ENCODE measurements at places on chromosomes 3 and 15.

GRCh38 chr3:73548436-73548835 is 76.3 kb downstream of the PDZRN3 start:
- no peak for DNase-seq

GRCh38 chr15:60761505-60761845 is 282.5 kb upstream of the ICE2 start:
- no peak for DNase-seq

GRCh38 chr15:100133001-100133400 is 208.8 kb downstream of the ADAMTS17 start:
- DNase-seq: no peak

- DNase-seq: no peak
Measured at GRCh38 chr3:54746722-54747121, 181.1 kb downstream of the LRTM1 start.

DNA sequence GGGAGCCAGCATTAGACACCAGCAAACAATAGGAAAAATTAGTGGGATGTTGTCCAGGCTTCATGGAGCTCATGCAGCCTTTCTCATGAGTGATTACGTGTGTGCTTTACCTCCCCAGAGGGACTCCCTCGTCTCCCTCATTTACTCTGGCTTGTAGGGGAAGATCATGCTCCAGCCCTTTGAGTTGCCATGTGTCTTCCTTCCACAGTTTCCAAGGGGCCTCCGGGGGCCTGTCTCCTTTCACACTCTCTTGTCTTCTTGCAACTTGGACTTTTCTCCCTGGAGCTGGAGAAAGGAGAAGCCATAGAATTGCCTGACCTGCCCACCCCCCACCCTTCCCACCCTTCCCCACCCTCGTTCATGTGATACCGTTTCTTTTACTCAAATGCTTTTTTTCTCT is 98.7 kb downstream of the FAM43A start:
- DNase-seq: no peak

GRCh38 chr15:62894322-62895085 is 148.0 kb upstream of the TPM1 start:
- no peak for DNase-seq

- DNase-seq: no peak
Measured at GRCh38 chr3:58066842-58067241, 58.6 kb downstream of the FLNB start.

DNA sequence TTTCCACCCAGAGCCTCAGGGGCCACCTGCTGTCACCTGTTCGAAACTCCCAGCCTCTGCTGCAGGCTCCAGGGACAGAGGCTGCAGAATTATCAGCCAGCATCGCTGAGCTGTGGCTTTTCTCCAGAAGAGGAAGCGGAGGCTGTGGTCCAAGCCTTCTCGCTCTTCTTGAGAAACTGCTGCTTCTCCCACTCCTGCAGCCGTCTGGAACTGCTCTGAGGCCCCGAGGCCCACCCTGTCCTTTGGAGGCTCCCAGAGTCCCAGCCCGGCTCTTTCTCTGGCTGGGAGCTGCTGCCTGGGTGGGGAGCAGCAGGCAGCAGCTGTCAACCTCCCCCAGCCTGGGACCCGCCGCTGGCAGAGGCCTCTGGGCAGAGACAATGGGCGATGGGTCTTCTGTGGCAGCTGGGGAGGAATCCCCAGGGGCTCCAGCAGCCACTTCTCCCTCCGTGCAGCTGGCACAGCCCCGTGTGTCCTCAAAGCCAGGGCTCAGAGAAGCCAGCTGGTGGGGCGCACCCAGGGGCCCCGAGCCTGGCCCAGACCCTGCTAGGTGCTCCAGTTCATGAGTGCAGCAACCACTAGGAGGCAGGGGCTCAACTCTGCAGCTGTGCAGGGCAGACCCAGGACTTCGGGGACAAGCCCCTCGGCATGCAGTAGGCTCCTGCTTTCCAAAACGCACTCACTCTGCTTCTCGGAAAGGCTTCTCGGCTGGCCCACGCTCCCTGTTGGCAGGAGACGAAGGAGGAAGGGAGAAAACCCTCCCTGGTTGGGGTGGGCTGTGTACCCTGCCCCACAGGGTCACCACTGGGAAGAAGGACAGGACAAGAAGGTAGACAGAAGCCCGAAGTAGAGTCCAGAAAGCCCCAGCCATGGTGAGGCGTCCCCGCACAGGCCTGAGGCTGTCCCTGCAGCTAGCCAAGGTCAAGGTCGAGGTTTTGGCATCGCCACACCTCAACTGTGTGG is 49.9 kb upstream of the FURIN start:
- no peak for DNase-seq

DNA sequence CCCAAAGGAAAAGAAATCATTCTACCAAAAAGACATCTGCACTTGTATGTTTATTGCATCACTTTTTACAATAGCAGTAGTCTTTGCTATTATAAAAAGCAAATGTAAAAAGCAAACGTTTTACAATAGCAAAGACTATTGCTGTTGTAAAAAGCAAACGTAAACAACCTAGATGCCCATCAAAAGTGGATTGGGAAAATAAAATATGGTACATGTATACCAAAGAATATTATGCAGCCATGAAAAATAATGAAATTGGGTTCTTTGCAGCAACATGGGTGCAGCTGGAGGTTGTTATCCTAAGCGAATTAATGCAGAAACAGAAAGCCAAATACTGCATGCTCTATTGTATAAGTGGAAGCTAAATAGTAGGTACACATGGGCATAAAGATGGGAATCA is 97.3 kb upstream of the ZBTB20 start:
- DNase-seq: no peak

GRCh38 chr15:79283252-79284048 is 928 bp downstream of the ANKRD34C start:
- no peak for DNase-seq

GRCh38 chr3:7871003-7871560 is 630.5 kb upstream of the LMCD1 start:
- DNase-seq: no peak

GRCh38 chr15:92733934-92734521 is 78.5 kb upstream of the FAM174B start:
- DNase-seq: no peak
